Fibroblast of villous mesenchyme (primary cell): ENCODE measurements at places on chromosomes 6 and 20. TPM values are rescaled to one million over a fixed set of nuclear protein-coding genes. Genes with fewer than 3 reads are reported as not detected.

Gene TCF15
- total RNA-seq, result not detected in 2 replicates

Gene MYBL2
- 11.7 and 13.2 TPM in 2 replicates for total RNA-seq

Gene MATN4
- total RNA-seq, result not detected in 2 replicates

Gene LINC00237
- not detected in 2 replicates for total RNA-seq

Gene ESF1
- 7.4 and 13.8 TPM in 2 replicates for total RNA-seq

Gene RSPO3
- 0.32 and 4.7 TPM in 2 replicates for total RNA-seq

GRCh38 chr20:4335722-4336121 lies 320.4 kb upstream of the RNF24 start:
- no peak for DNase-seq

GRCh38 chr20:44200983-44201382 lies 9.6 kb downstream of the OSER1 start:
- no peak for DNase-seq

DNA sequence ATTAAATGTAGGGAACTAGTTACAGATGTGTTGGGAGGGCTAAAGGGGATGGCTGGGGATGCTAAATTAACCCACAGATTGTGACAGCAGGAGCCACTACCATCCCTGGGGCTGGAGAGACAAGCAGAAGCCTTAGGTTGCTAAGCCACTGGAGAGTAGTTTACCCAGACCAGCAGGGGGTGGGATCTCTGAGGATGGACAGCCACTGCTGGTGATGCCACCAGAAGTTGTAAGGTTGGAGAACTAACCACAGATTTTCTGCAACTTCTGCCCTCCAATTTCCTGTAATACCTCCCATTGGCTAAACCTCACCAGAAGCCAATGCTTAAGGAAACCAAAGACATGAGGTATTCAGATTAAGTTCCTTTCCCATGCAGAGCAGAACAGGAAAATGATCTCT lies 139.6 kb upstream of the NOX3 start:
- DNase-seq, result no peak

DNA sequence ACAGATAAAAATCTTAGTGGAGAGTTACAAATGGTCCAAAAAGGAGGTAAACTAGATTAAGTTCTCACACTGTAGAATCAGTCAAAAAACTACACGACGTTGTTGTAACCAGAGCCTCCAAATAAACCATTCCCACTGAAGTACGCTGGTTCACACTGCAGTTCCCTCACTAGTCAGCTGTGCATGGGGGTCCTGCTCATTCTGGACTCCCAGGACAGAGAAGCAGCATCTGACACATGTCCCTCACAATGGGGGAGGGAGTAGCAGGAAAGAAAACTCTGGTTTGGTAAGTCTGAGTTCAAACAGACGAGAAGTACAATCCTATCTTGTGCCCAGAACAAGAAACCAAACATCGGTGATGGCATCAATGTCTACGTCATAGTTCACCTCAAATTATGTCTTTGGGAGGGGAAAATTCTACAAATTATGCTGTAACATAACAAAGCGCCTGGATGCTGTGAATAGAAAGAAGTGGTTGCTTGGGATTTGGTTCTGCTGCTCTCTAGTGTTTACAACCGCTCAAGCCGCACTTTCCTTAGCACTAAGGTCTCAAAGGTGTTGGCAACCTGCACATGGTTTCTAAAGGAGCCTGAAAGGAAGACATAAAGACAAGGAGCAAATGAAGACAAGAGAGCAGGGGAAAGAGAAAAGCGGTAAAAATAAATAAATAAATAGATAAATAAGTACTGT lies 208.0 kb downstream of the GMDS start:
- no peak for DNase-seq

DNA sequence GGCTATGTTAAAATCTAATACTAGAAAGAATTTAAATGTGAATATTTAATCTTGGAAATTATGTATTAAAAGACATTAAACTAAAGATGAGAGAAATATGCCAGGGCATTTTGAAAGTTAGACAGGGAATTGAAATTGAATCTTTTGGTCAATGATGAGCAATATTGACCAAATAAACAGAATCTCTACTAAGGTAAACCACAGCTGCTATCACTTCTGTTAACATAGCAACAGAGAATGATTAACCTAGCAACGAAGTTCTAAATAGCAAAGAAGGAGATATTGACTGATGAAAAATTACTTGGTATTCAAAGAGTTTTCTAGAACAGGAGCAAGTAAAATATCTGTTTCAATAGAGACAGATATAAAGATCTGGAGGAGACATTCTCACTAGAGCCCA lies 45.2 kb upstream of the RSPO3 start:
- no peak for DNase-seq

DNA sequence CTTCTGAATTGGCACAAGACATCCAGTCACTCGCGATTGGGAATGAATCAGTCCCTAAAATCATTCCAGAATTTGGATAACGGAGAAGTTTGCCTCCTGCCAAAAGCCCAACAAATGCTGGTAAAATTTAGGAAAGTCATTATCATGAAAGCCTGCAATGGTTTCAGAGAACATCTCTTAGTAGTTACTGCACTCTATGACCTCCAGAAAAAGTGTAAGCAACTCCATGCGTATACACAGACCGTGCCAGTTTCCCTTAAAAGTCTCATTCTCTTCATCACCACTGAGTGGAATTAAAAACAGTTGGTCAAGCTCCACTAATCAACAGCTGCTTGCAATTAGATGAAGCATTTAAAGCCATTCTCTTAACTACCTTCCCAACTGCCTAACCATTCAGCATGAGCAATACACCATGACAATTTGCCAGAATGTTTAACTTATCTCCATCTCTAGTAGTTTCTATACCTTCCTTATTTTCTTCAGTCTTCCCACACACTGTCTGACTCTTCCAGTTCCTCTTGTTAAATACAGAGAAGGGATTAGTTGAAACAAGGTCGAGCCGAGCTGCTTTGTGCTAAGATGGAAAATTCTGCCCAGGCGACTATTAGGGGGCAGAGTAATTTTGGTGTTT lies 183.6 kb upstream of the PRDM1 start:
- peak; percentile 12 for DNase-seq

GRCh38 chr6:157996201-157996712 lies 14.6 kb downstream of the SYNJ2 start:
- DNase-seq, result no peak

- DNase-seq, result no peak
Observed at GRCh38 chr6:45502456-45502855, 124.7 kb upstream of the SUPT3H start.

GRCh38 chr6:1111361-1111760 lies 200.5 kb upstream of the FOXQ1 start:
- no peak for DNase-seq

- peak; percentile 57 for DNase-seq
Observed at GRCh38 chr6:9540534-9541126, 874.2 kb downstream of the TFAP2A start.

GRCh38 chr6:48134246-48134645 lies 23.2 kb upstream of the PTCHD4 start:
- no peak for DNase-seq

DNA sequence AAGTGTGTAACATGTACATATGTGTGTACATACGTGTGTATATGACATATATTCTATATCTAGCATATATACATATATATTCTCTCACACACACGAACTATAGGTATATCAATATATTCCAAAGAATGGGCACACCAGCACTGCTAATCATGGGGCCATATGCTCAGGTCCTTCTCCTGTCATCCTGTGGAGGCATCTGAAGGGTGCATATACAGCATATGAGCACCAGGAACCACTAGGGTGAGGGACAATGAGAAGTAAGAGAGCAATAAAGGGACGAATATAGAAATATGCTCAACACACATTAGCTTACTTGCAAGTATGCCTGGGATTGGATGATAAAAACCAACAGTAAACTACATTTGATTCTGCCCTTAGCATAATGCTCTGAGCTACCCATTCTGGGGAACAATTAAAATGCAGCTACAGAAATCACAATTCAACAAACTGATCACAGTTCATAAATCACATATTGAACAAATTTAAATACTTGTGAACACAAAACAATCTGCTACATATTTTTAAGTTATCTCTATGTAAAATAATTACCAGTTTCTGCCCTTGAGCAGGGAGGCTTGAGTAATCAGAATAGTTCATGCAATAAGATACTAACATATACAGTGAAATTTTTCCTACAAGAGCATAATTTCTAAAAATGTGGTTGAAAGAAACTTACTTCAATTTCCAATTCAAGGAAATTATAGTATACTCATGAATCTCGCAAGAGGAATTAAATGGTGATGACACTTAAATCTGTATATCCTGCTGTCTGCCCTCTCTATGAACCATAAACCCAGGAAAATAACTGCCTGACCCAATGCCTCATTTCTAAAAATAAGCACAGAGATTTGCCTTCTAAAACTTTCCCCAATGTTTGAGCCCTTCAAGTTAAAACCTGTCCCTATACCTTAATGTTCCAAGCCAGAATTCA lies 272.2 kb upstream of the THEMIS start:
- no peak for DNase-seq

- DNase-seq, result no peak
Observed at GRCh38 chr20:53847837-53848170, 222.6 kb downstream of the BCAS1 start.

GRCh38 chr6:125301435-125302391 lies at the start of gene HDDC2:
TSS of gene HDDC2 (minus strand) at chr6:125301967. CDS start at chr6:125301932, 35 bp downstream.
- DNase-seq, result peak; percentile 81

DNA sequence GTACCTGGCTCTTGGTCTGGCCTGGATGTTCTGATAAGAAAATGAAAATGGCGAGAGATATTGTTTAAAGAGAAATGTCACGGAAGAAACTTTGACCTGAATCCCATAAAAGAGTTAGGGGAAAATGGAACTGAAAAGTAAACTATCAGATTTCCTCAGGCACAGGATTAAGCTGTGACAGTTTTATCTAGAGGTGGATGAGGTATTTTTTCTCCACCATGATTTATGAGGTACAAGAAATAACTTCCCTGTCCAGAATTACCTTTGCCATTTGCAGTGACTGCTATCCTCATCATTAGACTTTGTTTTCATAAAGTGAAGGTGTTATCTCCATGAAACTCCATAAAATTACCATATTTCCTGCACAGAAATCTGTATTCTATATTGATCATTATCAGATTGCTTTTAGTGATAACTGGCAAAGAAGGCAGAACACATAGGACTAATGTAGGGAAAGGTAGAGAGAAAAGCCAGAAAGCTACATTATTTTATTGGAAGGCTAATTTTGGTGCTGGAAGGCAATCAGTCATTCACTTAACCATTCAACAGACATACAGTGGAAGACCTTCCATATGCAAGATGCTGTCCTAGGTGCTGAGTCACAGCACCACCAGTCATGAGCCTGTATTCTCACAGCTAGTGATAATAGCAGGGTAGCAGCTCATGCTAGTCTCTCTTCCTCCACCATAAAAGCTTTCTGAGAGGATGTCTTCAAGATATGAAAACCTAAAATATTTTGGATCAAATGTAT lies 427.3 kb upstream of the CITED2 start:
- DNase-seq, result peak; percentile 38

DNA sequence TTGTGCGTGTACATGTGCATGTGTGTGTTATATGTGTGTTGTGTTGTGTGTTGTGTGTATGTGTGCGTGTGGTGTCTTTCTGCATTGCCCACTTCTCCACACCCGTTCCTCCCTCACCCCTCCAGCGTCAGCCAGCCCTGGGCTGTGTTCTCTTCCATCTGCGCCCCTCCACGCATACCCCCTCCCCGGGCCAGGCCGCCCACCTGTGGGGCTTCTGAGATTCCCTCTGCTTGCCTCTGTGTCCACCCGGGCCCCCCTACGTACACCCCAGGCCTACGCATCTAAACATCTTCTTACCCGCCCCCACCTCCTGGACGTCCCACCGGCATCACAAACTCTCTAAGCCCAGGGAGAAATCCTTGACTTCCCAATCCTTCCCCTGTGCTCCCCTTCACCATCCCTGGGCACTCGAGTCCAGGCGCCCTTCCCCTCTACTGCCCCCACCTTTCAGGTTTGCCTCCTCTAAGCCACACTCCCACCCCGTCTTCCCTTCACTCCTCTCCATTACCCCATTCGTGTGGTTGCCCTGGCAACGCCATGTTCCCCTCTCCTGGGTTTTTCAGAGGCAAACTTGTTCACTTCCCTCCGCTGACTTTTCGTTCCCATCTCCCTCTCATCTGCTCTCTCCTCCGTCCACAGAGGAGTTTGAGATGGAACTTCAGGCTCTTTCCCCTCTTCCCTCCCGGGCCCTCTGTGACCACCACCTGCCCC lies 81.7 kb upstream of the NNAT start:
- DNase-seq, result no peak

DNA sequence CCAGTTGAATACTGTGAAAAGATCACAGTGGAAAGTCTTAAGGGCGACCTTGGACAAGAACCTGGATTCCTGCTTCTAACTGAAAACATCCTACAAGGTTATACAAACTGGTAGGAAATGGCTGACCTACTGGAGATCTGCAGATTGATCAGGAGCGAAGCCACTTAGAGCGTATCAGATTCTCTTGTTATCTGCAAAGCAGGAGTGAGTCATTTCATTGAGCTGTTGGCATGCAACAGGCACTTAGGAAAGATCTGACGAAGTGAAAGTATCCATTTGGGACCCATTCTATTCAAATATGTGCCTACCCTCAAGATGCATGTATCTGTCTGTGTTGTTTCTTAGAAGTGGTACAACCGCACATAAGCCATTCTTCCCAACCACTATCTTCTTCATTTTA lies 131.2 kb upstream of the RIN2 start:
- peak; percentile 2 for DNase-seq

- no peak for DNase-seq
Observed at GRCh38 chr20:10793766-10794165, 120.0 kb upstream of the JAG1 start.

DNA sequence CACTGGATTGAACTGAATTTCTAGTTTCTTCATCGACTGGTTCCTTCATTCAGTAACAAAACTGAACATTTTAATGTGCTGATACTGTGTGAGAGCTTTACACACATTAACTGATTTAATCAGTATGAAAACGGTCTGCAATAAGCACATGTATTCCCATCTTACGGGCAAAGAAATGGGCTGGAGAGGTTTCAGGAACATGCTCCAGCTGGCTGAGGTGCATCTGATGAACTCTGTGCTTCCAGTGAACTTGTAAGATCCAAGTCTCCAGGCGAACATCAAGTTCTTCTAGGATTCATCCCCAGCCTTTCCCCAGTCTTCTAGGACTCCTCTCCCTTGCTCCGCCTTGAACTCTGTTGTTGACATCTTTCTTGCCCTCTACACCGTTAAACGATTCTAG lies 220.7 kb upstream of the AGPAT4 start:
- no peak for DNase-seq

GRCh38 chr6:20574355-20574754 lies 40.1 kb downstream of the CDKAL1 start:
- DNase-seq, result no peak

DNA sequence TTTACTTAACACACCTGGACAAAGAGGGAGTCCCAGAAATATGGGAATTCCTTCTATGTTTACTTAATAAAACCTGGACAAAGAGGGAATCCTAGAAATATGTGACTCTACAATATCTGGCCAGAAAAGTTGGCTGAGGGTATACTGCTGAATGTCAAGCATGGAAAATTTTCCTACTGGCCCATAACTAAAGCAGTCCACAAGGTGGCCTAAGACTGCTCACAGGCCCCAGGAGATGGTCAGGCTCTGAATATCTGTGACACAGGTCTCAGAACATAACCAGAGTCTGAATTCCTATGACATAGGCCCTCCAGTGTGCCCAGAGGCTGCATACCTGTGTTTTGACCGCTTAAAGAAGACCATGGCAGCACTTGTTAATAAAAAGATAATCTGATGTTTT lies 578.2 kb upstream of the NRSN1 start:
- no peak for DNase-seq
